ENCODE measurements at places on chromosomes 6 and 20. TPM values are rescaled to one million over a fixed set of nuclear protein-coding genes. Genes with fewer than 3 reads are reported as not detected.

Gene LY6G5C
- total RNA-seq: 2.6 TPM

Gene RSPH9
- total RNA-seq: not detected

Gene GPSM3
- 289 TPM for total RNA-seq

Gene EEF1A2
- 2.0 TPM for total RNA-seq

Gene SPDEF
- not detected for total RNA-seq

Gene OR2J3
- total RNA-seq: not detected

Gene GJA10
- 3.5 TPM for total RNA-seq

DNA sequence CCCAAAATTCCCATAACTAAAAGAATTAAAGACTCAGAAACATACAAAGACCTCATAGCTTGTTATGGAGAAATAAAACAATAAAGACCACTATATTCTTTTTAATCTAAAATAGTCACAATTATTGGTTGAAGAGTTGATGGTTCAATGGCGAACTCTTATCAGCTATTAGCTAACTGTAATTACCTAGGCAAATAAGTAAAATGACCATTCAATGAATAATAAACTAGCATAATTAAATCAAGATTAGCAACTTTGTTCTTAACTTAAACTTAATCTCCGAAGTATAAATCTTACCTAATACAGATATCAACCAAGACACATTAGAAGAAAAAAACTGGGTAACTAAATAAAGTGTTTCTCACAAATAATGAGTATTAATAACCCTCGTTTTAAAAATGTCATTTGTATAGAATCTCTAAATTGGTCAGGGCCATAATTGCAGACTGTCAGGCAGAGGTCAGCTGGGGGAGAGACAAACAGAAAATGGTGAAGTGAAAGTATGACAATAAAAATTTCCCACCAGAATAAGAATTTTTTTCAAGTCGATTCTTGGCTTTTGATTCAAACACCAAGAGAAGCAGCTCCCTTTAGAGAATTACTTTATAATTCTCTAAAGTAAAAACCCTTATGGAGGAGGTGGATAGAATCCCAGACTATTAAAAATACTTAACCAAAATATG lies 1.7 kb downstream of the FKBP5 start:
- no peak for DNase-seq

DNA sequence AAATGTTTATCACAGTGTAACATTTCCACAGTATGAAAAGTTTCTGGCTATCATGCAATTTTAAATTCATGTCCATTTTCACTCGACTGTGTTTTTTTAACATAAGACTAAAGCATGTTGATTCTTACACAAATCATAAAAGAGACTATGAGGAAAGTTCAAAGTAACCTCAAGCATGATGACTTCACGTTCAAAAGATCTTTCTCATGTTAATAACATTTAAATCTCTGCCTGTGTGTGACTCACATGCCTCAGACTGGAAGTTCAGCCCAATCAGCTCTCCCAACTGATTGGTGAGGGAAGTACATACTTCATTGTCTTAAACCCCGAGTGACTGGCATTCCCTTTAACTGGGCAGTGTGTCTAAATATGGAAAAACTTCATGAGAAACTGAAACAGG lies 37.4 kb downstream of the ATXN1 start:
- DNase-seq: no peak

- no peak for DNase-seq
Observed at GRCh38 chr20:32988008-32988407, 16.2 kb downstream of the SUN5 start.

DNA sequence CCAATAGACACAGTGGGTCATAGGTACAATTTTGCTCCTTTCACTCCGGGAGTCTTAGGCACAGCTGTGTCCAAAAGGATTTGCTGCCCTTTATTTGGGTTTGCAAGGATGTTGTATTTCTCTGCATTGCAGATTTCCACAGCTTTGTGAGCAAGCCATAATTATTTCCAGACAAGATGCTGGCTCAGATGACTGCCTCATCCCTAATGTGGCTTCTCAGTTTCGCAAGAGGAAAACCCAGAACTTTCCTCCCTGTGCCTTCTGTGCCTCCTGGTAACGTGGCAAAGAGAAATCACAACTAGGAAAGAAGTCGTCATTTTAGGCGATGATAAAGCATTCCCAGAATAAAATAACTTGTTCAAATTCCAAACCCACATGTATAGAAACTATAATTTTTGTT lies 33.7 kb downstream of the FAM50B start:
- no peak for DNase-seq

DNA sequence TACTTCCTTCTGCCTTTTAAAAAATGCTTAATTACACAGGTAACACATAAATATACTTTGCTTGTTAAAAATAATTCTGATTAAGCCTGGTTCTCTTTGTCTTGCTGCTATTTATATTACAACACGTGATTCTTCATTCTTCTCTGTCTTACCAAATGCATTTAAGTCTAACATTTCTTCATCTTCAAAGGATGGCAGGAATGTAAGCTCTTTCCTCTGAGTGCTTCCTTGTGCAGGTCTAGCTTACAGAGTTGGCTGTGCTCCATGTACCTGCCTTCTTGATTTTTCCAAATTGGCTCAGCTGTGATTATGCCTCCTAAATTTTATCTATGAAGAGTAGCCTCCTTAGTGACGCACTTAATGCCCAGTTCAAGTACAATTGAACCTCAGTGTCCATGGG lies 44.4 kb downstream of the RNF144B start:
- no peak for DNase-seq

DNA sequence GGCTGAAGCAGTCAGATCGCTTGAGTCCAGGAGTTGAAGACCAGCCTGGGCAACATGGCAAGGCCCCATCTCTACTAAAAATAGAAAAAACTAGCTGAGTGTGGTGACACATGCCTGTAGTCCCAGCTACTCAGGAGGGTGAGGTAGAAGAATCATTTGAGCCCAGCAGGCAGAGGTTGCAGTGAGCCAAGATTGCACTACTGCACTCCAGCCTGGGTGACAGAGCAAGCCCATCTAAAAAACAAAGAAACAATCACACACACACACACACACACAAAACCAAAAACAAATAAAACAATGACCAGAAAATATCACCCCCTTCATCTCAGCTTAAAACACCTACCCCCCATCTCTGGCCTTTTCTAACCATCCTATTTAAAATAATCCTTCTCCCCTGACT lies 68.0 kb downstream of the BTBD9 start:
- DNase-seq: no peak

DNA sequence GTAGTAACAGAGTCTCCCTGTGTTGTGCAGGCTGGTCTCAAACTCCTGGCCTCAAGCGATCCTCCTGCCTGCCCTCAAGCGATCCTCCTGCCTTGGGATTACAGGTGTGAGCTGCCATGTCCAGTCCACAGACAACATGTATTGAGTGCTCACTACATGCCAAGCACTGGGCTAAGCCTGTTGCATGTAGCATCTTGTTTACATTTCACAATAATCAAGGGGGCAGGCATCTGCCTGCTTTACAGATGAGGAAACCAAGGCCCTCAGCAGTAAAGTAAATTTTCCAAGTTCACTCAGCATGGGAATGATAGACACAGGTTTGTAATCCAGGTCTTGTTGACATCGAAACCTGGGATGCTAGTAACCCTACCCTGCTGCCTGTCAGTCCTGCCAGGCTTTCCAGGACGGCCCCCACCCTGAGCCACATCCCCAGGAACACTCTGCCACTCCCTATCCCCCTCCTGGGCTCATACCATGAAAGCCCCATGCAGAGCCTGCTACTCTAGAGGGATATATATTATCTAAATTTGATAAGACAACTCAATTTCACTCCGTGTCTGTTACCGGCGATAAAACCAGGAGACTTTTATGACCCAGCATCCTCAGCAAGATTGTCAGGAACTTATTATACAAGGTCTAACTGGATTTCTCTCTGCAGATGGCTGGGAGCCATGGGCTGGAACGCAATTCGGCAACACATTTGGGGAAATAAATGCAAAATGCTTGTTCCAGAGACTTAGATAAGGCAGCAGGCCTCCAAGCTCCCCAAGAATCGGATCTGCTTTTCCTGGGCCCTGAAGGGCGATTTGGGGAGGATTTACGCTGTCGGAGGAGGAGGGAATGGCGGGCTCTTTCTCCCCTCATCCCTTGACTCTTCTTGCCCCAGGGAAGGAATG lies 30.4 kb downstream of the CD40 start:
- DNase-seq: no peak

DNA sequence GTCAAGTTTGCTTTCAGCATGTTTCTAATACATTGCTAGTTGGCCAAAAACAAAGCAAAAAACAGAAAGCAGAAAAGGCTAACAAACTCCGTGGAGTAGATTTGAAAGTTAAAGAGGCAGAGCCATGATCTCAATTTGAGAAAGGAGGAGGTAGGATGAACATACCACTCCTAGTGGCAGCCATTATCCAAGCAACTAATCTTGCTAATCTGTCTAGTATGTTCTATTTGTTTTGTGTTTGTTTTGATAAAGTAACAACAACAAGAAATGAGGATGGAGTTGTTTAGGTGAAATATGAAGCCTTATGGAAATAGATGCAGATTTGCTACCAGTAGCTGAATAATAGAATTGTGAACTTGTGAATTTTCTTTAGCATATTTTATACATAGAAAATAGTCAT lies 295.5 kb upstream of the PRDM1 start:
- DNase-seq: no peak

DNA sequence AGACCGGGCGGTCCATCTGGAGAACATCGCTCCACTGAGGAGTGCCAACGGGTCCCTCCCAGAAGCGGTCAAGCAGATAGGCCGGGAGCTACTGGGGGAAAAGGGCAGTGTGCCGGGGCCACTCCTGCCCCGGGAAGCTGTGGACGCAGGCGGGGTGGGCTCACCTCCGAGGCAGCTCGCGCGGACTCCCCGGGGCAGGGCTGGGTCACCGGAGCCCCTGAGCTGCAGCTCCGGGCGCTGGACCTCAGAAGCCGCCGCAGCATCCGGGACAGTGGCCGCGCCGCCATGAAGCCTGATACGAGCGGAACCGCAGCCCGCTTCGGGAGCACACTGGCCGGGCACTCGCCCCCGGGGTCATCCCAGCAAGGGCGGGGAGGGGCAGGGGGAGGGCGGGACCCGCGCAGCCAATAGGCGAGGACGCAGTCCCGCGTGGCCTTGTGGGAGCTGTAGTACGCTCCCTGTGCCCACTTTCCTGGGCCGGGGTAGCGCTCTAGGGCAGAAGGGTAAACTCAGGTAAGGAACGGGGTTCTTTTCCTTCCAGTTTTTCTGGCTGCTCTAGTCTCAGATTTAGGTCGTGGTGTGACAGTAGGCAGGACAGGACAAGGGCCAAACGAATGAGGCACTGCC lies at the start of gene MOCS1:
Gene MOCS1 (minus strand): TSS at position 332 of the 627 bp plus-strand sequence. CDS start 45 bp downstream, at position 287.
- no peak for DNase-seq

GRCh38 chr6:132937466-132937906 lies 123.1 kb downstream of the RPS12 start:
- peak; percentile 23 for DNase-seq

GRCh38 chr6:30571762-30572082 lies 480 bp downstream of the ABCF1 start:
- DNase-seq: no peak

DNA sequence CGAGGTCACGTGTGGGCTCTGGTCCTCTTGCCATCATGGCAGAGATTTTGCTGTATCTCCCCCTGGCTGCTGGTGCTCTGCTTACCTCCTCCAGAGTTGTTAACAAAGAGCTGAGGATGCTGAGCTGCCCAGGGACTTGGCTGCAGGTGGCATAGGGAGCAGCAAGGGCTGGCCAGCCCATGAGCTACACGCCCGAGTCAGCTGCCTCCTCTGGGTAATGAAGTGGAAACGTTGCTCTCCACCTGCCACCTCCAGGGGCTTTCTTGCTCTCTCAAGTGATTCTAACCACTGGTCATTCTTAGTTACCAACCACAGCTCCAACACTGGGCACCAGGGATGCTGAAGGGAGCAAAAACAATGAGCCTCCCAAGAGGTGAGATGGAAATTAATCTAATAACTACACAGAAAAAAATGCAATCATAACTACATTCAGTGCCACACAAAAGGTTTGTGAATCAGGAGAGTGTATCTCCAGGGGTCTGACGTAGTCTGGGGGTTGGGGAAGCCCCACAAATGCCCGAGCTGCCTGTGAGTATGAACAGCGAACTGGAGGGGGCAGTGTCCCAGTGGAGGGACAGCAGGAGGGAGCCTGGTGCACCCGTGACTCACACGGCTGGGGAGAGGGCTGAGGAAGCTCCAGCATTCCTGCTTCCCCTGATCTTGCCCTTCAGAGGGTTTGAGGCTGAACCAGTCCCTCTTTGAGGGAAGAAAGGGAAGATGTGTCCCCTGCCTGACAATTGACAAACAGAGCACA lies 78.7 kb downstream of the CDH26 start:
- DNase-seq: no peak

Measured in activated CD4-positive, alpha-beta memory T cell treated with anti-CD3 and anti-CD28 coated beads, Interleukin-2, amount 10 ng/mL, durations not matched to agents 7 days and 5 days (primary cell).